ENCODE measurements at places on chromosomes 4 and X.

DNA sequence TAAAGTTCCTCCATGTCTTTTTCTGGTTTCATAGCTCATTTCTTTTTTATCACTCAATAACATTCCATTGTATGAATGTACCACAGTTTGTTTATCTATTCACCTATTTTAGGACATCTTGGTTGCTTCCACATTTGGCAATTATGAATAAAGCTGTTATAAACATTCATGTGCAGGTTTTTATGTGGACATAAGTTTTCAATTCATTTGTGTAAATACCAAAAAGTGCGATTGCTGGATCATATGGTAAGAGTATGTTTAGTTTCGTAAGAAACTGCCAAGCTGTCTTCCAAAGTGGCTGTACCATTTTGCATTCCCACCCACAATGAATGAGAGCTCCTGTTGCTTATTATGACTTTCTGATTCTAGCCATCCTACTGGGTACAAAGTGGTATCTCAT, 36.3 kb upstream of the ZFX start:
- DNase-seq = no peak

DNA sequence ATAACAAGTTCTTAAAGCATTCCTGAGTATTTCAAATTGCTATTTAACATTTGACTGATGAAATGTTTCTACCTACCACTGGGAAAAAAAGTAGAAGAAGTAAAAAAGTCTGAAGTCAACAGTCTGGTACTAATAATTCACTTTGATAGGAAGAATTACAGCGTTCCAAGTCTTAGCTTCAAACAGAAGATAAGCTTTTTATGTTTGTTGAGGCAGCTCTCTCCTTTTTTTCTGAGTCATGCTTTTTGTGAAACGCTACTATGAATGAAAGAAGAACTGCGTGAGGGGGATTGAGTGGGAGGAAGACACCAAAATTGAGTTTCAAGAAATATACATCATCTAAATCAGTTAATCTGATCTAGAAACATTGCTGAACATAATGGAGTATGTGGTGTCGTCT, 13.0 kb upstream of the KDR start:
- DNase-seq = no peak

DNA sequence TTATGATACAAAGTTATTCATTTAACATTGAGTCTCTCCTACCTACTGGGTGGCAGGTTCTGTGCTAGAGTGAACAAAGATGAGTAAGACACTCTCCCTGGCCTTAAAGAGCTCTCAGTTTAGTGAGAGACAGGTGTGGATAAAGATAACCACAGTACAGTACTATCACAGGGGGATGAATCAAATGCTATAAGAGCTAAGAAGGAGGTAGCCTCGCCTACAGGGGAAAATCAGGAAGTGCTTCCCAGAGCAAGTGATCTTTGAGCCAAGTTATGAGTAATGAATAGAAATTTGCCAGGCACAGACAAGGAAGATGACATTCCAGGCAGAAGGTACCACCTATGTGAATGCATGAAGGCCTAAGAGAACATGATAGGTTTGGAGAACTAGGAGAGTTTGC, 3.4 kb upstream of the IGBP1 start:
- no peak for DNase-seq

- no peak for DNase-seq
These were observed 14.2 kb downstream of the SMIM10L2A start for GRCh38 chrX:135435933-135436332.

DNA sequence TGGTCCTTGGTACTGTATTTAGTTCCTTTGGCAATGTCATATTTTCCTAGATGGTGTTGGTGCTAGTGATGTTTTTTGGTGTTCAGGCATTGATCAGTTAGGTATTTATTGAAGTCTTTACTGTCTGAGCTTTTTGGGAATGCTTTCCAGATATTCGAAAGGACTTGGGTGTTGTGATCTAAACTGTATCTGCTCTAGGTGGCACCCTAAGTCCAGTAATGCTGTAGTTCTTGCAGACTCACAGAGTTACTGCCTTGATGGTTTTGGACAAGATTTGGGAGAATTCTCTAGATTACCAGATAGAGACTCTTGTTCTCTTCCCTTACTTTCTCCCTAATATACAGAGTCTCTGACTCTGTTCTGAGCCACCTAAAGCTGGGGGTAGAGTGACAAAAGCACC, 513.6 kb upstream of the PITX2 start:
- DNase-seq = peak; percentile 38

GRCh38 chr4:153684182-153684970, at the start of gene TLR2:
Gene TLR2 (plus strand): TSS chr4:153684280. CDS start chr4:153702908, 18,628 bp downstream.
- peak; percentile 69 for DNase-seq

DNA sequence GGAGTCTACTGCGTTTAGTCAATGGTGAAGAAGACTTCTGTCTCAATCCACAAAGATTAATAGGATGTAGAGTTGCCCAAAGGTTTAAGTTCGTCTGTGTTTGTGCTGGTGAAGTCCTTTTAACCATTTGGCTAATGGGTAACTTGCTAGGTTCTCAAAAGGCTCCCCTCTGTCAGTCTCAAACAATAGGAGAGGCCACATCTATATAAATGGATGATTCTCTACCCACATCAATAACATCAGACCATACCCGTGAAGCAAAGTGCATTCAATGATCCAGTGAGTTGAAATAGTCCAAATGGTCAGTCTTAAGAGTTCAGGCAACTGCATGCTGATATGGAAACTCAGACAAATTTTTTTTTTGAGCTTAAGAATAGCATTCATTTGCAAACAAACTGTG, 28.1 kb downstream of the RS1 start:
- DNase-seq = no peak

GRCh38 chr4:124945422-124945821, 232.9 kb upstream of the ANKRD50 start:
- DNase-seq = peak; percentile 29

- DNase-seq = no peak
These were observed 56.9 kb downstream of the RBM47 start for GRCh38 chr4:40572692-40573310.

GRCh38 chr4:119284876-119285780, 36.8 kb downstream of the FABP2 start:
- no peak for DNase-seq

DNA sequence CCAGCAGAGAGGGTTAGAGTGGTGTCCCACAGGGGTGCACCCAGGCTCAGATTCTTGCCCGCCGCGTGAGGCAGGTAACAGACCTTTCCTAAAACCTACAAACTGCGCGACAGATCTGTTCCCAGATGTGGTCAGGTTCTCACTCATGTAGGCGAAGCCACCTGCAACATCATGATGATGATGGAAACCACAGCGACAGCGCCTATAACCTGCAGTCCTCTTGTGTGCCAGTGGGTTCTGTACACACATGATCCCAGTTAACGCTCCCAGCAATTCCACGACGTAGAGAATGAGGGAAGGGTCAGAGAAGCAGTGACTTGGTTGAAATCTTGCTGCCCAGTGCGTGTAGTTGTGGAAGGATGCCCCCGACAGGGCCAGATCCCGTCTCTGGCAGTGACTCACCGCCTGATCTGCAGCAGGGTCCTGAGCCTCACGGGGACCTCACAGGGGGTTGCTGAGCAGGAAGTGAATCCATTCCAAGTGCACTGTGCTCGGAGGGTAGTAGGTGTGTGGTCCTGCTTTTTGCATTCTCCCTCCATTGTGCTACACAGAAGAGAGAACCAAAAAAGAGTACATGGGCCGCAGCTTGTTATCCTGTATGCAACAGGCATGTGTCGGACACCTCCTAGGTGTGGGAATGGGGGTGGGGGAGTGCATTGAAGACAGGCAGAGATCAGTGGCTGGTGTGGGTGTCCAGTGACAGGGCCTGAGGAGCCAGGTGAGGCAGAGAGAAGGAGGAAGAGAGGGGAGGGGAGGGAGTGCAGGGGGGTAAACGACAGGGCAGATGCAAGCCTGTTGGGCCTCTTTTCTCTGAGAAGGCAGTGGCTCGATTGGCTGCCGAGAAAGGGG, 66.6 kb downstream of the MTMR1 start:
- DNase-seq = no peak

DNA sequence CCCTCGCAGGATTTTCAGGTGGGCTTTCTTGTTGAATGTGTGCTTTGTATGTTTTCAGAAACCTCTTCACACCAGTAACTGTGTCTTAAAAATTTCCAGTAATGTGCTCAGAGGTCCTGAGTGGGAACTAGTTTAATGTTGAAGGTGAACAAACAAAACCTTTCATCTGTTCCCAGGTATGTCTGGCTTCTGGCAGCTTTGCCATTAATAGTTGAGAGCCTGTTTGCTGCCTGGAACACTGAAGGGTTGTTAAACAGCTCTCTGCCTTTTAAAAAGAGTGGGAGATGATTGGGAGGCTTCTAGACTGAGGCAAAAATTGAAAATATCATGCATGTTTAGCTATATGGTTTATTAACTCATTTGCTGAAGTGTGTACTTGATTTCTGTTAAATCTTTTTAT, 161.2 kb upstream of the AGTR2 start:
- no peak for DNase-seq

DNA sequence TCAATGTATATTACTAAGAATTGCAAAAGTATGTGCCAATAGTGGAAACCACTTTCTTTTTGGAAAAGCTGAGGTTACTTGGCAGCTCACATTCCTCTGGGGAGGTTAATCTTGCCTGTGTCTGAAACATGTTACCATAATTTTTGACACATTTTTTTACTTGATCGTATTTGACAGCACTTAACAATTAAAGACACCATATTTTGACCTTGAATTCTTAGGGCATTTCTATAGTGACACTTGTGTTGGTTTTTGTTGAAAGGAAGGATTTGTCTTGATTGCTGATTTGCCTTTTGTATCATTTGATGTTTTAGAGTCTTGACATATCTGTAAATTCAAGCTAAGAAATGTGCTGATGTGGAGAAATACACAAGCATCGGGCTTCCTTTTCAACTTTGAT, 2135.5 kb downstream of the PCDH7 start:
- DNase-seq = no peak

- DNase-seq = no peak
These were observed 147.1 kb downstream of the ZNF674 start for GRCh38 chrX:46398126-46398525.

- DNase-seq = no peak
These were observed 13.2 kb downstream of the SNX25 start for GRCh38 chr4:185222598-185222997.

DNA sequence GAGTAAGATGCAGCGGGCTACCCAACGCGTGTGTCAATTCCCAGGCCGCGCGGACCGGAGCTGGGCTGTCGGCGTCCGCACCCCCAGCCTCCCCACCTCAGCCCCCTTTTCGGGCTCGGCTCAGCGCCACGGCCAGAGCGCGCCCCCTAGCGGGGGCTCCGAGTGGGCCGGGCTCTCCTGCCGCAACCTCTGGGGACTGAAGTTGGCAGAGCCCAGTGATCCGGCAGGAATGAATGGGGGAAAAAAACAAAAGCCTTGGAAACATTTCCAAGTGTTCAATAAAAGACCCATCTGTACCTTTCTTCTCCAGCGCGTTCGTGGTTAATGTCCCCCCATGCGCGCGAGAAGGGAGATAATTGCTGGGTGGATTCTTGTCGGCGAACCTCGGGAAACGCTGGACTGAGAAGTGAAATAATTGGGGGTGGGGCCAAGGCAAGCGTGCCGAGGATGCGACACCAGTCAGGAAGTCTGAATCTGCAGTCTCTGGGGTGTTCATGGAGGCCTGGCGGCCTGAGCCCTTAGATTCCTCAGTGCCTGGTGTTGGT, 5.2 kb upstream of the ARX start:
- peak; percentile 61 for DNase-seq

All from DMS53 (cell line).